ENCODE measurements at places on chromosomes 11 and 22. TPM values are rescaled to one million over a fixed set of nuclear protein-coding genes. Genes with fewer than 3 reads are reported as not detected.

The C11orf91 gene
- not detected for total RNA-seq

The WBP2NL gene
- 0.42 TPM for total RNA-seq

The PANX3 gene
- not detected for total RNA-seq

The PICALM gene
- total RNA-seq, result 416 TPM

The CD3D gene
- total RNA-seq, result 122 TPM

The TMEM191C gene
- 2.1 TPM for total RNA-seq

The SDHD gene
- 72.1 TPM for total RNA-seq

The SELENOM gene
- 14.6 TPM for total RNA-seq

The PRG3 gene
- total RNA-seq, result not detected

The TSSK2 gene
- 0.21 TPM for total RNA-seq

The PAMR1 gene
- 0.10 TPM for total RNA-seq

The ADORA2A gene
- total RNA-seq, result 34.3 TPM

The SLC25A45 gene
- total RNA-seq, result 12.6 TPM

The TYMP gene
- 151 TPM for total RNA-seq

The CHEK1 gene
- total RNA-seq, result 7.3 TPM

The LMO2 gene
- 28.4 TPM for total RNA-seq

The TPCN2 gene
- 9.1 TPM for total RNA-seq

The GAL3ST1 gene
- 0.10 TPM for total RNA-seq

The SLC35E4 gene
- total RNA-seq, result 4.4 TPM

The GPHA2 gene
- not detected for total RNA-seq

The LDHA gene
- total RNA-seq, result 230 TPM

The UCP3 gene
- 1.7 TPM for total RNA-seq

The TIMM10 gene
- total RNA-seq, result 4.8 TPM

The CARD18 gene
- not detected for total RNA-seq

The INPP5J gene
- not detected for total RNA-seq

The NFAM1 gene
- total RNA-seq, result 14.2 TPM

The NXPE1 gene
- total RNA-seq, result not detected

The SCARF2 gene
- 1.6 TPM for total RNA-seq

The SAC3D1 gene
- 0.52 TPM for total RNA-seq

The KCTD14 gene
- not detected for total RNA-seq

The FAM83F gene
- total RNA-seq, result 2.7 TPM

The SPDYC gene
- not detected for total RNA-seq

The ABCC8 gene
- under 0.01 TPM for total RNA-seq

The SMIM38 gene
- total RNA-seq, result 0.31 TPM

The TRPT1 gene
- 5.2 TPM for total RNA-seq

The MTNR1B gene
- not detected for total RNA-seq

The LMO1 gene
- not detected for total RNA-seq

The CHRDL2 gene
- not detected for total RNA-seq

The SCUBE2 gene
- not detected for total RNA-seq

The LUZP2 gene
- total RNA-seq, result not detected

The ANKK1 gene
- total RNA-seq, result 0.31 TPM

The BIK gene
- 2.1 TPM for total RNA-seq

The GGT1 gene
- total RNA-seq, result 8.8 TPM

The OR4D5 gene
- total RNA-seq, result not detected

The KRTAP5-7 gene
- total RNA-seq, result 0.10 TPM

The C22orf23 gene
- total RNA-seq, result not detected

Measured in mononuclear cell (primary cell).